Stimulated activated CD4-positive, alpha-beta T cell treated with anti-CD3 and anti-CD28 coated beads, Interleukin-12 subunit alpha, Interleukin-12 subunit beta, amount 100 ng/mL, for 4 hours (primary cell): ENCODE measurements at places on chromosomes 7 and 10.

DNA sequence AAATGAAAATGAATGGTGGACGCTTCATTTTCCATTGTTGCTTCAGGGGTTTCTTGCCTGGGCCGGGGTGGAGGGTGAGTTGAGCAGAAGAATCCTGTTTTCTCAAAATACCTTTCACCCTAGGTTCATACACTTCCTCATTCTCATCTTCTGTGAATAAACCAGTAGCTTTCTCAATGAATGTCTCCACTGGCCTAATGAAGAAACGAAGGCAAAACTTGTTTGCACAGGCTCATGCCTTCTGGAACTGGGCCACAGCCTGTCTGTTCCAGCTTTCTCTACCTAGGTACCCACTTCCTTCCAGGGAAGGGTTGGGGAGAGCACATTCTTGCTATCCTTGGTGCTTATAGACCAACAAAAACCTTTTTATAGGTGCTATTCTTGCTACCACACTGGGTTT lies 21.3 kb downstream of the STMP1 start:
- no peak for DNase-seq

- DNase-seq: no peak
Measured at GRCh38 chr10:131906269-131906639, 5.4 kb downstream of the PPP2R2D start.

- no peak for DNase-seq
Measured at GRCh38 chr7:36658335-36659171, 65.7 kb downstream of the AOAH start.

- no peak for DNase-seq
Measured at GRCh38 chr7:148590471-148590870, at the start of gene C7orf33. TSS of gene C7orf33 (plus strand) at chr7:148590766. CDS start at chr7:148590926, 160 bp downstream.
